ENCODE measurements at places on chromosomes 5 and 9.
A peak's percentile ranks its signal among the peaks of the same experiment; 100 is the strongest.

GRCh38 chr5:37604290-37604689 lies 225.2 kb downstream of the WDR70 start:
- DNase-seq, result no peak

- no peak for DNase-seq
These were observed 124.9 kb upstream of the SMARCA2 start for GRCh38 chr9:1890201-1890600.

DNA sequence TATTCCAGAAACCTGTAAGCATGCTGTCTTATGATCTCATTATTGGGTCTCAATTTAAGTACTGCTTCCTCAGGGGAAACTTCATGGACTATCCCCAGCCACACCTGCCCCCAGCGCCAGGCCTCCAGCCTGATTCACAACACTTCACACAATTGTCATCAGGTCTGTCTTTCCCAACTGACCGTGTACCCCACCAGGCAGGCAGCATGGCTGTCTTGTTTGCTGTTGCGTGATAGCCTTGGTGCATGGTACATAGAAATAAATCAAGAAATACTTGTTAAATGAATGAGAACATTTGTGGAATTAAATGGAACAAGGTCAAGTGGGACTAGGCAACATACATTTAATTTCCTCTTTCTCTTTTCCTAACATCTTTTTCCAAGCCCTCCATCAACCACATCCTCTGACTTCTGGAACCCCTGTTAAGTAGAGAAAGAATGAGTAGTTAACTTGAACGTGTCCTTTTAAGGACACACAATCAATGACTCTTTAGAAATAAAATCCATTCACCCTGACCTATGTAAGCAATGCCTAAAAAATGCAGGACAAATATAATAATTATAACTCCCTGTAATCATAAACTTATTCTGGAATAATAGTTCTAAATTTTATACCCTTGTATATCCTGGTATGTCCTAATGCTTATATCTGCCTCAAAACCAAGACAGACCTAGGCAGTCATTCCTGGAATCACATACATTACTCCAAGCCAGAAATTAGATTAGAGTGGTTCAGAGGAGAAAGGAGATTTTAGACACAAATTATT lies 17.2 kb upstream of the THG1L start:
- DNase-seq, result no peak

DNA sequence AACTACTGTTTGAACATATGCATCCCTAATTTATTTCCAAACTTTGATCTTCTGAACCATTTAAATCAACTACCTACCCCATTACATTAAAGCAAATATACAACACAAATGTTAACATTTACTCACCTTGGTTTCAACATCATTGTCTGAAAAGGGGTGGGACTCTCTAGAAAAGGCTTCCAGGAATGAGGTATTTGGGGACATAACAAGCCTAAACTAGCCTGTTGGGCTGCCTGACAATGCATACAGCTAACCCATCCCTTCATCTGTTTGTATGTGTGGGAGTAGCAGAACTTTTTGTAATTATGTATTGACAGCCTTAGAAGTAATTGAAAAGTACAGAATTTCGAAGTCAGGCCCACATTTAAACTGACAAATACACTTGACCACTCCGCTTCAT lies 2225.9 kb upstream of the C9orf72 start:
- no peak for DNase-seq

GRCh38 chr5:122154491-122154890 lies 25.1 kb downstream of the ZNF474 start:
- no peak for DNase-seq

- DNase-seq, result no peak
These were observed 3.5 kb downstream of the TENT4A start for GRCh38 chr5:6716629-6717149.

GRCh38 chr5:144191998-144192397 lies 21.3 kb downstream of the KCTD16 start:
- DNase-seq, result peak; percentile 23

GRCh38 chr5:57824623-57825022 lies 342.0 kb upstream of the ACTBL2 start:
- no peak for DNase-seq

GRCh38 chr5:178461004-178461730 lies 129.0 kb downstream of the COL23A1 start:
- DNase-seq, result peak; percentile 84

DNA sequence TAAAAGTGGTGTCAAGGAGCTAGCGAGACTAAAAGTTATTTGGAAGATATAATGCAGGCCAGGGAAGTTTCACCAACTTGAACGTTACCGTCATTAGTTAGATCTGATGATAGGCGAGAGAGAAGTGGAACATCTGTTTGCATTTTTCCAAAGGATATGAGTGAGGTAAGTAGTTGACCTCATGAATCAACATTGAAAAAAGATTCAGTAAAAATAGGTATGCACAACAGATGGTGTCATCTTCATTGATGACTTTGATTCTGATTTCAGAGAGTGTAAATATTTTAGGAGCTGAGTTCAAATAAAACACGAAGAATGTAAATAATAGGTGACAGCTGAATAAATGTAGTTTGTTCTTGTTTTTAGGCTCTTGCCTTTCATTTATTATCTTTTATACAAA lies 998.9 kb upstream of the CDH6 start:
- no peak for DNase-seq

- DNase-seq, result no peak
These were observed 173.4 kb upstream of the STK32A start for GRCh38 chr5:147061431-147061830.

DNA sequence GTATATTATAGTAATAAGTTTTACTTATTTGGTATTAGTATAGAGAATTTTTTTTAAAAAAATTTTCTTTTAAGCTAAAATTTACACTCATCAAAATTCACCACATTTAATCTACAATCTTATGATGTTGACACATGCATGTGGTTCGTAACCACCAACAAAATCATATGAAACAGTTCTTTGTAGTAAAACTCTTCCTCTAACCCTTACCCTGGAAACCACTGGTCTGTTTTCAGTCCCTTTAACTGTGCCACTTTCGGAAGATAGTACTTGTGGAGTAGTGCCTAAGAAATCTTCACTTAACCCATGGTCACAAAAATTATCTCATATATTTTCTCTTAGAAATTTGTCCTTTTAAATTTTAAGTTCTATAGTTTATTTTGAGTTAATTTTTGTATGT lies 1498.8 kb downstream of the MAT2B start:
- no peak for DNase-seq

DNA sequence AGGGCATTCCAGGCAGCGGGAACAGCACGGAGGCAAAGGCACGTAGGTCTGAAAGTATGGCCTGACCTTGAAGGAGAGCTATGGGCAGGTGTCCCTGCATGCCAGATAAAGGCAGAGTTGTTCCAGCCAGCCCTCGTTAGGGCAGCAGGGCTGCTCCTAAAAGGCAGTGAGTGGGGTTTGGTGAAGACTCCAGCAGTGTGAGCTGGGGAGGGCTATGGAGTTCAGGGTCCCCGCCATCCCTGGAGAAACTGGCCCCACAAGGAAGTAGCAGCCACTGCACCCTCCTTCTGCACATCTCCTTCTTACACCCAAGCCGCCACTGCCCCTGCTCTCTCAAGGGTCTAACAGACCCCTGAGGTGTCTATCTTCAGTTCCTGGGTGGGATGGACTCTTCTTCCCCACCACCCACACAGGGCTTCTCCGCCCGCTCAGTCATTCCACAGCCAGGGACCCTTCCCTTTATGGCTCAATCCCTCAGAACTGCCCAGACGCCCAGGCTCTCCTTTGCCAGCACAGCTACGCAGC lies 1.4 kb downstream of the AKNA start:
- DNase-seq, result no peak

DNA sequence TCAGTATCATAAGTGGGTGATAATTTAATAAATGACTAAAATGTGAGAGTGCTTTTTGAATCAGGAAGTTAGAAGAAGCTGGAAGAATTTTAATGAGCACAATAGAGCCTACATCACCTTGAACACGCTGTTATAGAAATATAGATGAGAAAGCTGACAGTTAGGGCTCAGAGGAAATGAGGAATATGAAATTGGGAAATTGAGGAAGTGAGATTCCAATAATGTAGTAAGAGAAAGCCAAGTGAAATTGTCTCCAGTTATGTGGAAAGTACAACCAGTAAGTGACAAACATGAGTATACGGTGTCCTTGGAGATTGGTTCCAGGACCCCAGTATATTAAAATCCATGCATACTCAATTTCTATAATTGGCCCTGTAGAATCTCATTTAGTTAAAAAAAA lies 235.9 kb upstream of the FAM174A start:
- no peak for DNase-seq

DNA sequence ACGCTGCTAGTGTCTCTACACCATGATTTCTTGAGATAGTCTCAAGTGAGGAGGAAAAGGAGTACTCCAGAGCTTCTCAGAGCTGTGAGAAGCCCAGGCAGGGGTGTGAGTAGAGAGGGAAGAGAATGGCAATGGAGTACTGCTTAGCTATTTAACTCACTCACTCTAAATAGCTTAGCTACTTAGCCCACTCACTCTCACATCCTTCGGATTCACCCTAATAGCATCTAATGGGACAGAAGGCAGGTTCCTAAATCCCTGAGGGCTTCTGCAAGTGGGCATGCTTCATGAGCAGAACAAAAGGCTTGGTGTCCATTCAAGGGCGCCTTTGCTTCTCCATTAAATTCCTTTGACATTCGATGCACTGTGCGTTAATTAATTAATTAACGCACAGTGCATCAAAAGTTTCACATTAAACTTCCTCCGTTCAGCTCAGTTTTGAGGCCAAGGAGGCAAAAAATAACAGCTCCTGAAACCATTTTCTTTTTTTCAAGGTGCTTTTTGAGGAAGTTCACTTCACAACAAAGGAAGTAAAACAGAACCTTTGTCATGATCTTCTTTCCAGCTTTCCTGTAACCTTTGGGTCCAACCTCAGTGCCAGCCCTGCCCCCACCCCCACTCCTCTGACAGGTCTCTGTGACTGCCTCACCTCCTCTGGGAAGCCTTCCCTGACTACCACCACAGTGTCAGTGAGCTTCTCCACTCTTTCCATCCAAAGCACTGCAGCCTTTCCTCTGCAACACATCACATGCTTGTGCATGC lies 294.0 kb downstream of the SEC61B start:
- DNase-seq, result no peak

DNA sequence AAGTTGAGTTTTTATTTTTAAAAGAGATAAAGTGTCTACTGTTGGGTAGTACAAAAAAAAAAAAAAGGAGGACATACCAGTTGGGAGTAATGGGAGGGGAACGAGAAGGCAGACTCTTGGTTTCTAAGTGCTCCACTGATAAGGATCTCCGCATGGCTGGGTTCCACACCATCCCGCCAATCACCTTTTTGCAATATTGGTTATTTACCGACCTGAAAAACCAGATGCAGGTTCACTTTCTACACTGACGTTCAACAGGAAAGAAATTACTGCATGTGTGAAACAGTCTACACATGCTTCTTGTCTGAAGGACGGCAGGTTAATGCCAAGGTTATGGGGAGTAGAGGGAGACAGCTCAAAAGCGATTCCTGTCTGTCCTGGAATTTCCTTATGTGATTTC lies 75.5 kb downstream of the PTPN3 start:
- peak; percentile 22 for DNase-seq

DNA sequence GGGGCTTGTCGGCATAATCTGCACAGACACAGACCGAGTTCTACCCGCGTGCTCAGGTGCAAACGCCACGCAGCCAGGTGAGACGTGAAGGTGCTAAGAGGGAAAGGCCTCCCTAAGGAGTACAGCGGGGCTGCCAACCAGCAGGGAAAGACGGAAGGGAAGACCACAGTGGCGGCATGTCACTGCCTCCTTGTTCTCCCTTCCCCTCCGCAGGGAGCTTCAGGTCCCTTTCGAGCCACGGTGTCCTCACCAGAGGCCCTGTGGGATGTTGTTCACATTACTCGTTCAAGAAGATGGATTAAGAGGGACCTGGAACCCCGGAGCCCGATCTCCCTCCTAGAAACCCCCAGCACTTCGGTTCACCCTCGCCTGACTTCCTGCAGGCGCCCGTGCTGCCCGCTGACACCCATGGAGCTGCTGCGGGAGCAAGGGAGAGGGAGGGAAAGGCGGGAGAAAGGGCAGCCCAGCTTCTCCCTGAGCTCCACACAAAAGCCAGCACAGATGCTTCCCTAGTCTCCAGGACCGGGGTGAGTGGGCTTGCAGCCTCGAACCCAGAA lies 686 bp downstream of the BRD9 start:
- no peak for DNase-seq

DNA sequence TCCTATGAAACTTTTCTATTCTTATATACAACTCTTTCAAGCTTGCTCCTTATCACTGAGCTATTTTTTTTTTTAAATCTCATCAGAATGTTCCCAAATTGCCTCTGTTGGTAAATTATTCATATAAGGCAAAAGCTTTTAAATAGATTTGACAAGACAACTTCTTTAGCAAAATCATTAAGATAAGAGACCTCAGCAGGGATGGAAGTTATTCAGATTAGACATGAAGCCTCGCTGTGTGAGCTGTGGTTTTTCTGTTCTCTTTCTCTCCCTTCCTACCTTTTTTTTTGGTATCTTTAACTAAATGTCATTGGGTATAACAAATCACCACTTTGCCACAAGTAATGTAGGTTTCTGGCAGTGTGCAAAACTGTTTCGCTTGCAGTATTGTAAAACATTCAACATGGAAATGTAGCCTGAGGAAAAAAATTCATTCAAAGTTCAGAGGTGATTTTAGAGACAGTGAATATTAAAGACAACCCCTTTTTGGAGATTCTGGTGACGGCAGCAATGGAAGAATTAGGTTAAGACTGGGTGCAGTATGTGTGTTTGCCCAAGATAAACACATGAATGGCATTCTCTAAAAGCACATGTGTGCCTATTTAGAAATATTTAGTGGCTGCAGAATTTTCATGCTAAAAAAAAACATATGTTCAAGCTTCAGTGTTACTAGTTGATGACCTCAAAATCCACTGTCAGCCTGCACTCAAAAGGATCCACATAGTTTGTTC lies 467.1 kb downstream of the ZNF608 start:
- DNase-seq, result no peak

DNA sequence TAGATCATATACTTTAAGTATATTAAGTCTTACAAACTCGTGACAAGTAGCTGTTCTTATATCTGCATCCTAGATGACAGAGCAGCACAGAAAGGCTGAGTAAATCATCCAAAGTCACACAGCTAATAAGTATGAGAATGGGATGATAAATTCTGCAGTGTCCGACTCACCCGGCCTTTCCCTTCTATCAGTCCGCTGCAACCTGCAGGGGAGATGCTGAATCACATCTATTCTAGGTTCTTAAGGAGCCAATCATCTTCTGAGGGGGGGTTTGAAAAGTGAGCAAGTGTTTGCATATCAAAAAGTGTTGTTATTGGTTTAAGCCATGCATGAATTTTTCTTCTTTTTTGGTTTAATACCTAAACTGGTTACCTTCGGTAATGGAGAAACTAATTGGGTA lies 38.9 kb downstream of the ADAMTS16 start:
- DNase-seq, result no peak

GRCh38 chr5:167603135-167603534 lies 688.3 kb upstream of the WWC1 start:
- DNase-seq, result no peak

GRCh38 chr5:176410486-176411180 lies 5.7 kb downstream of the CLTB start:
- DNase-seq, result no peak

GRCh38 chr5:154220625-154221024 lies 30.1 kb downstream of the GALNT10 start:
- no peak for DNase-seq
